Activated B cell treated with CpG ODN at 0.5 μM for 24 hours (primary cell): ENCODE measurements at places on chromosomes 11 and 22.

GRCh38 chr22:25563761-25564319 is 635 bp upstream of the GRK3 start:
- peak; percentile 37 for DNase-seq

DNA sequence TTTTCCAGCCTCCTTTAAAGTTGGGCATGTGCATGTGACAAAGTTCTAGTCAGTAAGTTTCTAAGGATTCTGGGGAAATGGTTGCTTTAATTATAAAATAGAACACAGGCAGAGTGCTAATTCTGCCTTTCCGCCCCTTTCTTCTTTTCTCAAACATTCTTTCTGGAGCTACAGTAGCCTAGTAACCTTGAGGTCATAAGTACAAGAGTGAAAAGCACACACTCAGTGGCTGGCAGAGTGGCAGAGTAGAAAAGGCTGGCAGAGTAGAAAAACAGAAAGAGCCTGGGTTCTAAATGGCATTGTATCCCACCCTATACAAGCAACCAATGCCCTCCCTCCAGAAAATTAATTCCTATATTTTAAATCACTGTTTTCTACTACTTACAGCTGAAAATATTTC is 51.2 kb downstream of the PAK1 start:
- no peak for DNase-seq

GRCh38 chr22:47324435-47324990 is 562.1 kb downstream of the TBC1D22A start:
- DNase-seq: no peak

DNA sequence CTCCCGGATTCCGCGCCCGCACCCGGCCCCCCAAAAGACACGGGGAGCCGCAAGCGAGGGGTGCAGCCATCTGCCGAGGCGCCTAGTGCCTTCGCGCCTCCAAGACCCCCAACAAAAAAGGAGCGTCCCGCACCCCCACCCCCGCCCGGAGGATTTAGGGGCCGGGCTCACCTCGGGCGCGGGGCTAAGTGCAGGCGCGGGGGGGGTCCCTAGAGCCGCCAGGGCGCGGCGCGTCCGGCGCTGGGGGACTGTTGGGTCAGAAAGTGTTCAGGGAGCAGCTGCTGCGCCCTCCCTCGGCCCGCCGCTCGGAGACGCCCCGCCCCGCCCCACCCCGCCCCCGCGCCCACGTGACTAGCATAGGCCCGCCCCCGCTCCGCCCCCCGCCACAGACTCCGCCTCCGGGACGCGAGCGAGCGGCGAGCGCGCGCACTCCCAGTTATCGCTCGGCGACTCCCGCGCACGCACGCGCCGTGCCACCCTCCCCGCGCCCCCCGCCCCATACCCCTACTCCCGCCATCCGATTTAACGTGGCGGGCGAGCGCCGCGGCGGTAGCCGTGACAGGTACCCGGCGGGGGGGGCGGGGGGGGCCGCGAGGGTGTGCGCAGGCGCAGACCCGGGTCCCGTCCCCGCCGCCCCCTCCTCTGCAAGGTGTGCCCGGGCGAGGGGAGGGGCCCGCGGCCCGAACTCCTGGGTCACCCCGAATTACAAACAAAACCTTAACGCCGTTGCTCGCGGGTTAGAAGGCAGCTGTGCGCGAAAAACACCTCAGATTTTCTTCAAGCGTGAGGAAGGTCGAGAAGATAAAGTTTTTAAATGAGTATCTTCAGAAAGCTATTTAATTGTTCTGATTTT is 56.2 kb downstream of the KCNJ4 start:
- peak; percentile 79 for DNase-seq

DNA sequence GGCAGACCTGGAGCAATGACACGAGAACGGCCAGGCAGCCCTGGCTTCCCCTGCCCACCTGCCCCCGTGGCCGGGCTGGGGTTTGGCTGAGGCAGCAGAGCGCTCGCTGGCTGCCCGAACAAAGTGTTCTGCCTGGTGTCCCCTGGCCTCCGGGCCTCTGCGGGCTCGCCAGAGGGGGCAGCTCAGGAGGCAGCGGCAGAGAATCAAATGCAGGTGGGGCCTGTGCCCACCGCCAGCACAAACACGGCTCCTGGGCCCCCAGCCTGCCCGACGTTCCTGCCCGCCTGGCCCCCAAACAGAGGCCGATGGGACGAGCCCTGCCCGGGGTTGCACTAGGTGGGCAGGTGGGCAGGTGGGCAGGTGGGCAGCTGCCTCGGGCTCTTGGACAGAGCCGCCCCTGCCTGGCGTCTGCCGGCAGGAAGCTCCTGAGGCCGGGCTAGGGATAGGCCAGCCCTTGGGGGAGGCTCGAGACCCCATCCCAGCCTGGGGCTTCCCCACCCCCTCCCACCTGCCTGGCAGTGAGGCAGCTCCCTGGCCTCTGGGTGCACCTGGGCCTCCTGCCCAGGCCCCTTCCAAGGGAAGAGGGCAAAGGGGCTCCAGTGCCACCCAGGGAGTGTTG is 46.8 kb downstream of the CDKN1C start:
- DNase-seq: no peak

DNA sequence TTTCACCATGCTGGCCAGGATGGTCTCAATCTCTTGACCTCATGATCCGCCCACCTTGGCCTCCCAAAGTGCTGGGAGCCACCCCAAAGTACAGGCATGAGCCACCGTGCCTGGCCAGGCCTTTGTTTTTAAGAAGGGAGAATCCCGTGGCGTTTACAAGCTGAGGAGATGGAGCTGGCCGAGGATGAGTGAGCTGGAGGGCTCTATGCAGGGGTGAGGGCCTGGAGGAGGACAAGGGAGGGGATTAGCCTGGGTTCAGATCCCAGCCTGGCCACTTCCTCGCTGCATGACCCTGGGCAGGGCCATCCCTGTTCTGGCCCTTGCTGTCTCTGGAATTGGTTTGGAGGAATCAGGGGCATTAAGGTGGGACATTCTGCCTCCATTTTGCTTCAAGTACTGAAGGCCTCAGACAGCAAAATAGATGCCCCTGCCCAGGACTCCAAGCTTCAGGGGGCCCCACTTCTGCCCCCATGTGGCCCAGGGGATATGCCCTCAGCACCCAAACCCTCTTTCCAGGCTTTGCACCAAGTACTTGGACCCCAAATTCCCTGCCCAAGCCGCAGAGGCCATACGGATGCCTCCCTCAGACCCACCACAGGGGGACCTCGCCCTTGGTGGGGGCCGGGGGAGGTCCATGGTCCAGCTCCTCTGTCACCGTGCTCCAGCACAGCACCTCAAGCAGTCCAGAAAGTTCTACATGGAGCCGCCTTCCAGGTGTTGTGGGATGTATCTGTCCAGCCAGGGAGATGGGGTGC is 12.1 kb upstream of the LRP5 start:
- DNase-seq: no peak

GRCh38 chr11:62401356-62401755 is 17.5 kb upstream of the SCGB1A1 start:
- DNase-seq: no peak

GRCh38 chr22:19687561-19688300 is 26.6 kb upstream of the SEPTIN5 start:
- DNase-seq: no peak

GRCh38 chr22:44313385-44314006 is 745 bp upstream of the SHISAL1 start:
- no peak for DNase-seq

- no peak for DNase-seq
These were observed 49.7 kb downstream of the NECTIN1 start for GRCh38 chr11:119679346-119679745.

GRCh38 chr11:34037016-34037415 is 14.5 kb upstream of the CAPRIN1 start:
- DNase-seq: no peak

DNA sequence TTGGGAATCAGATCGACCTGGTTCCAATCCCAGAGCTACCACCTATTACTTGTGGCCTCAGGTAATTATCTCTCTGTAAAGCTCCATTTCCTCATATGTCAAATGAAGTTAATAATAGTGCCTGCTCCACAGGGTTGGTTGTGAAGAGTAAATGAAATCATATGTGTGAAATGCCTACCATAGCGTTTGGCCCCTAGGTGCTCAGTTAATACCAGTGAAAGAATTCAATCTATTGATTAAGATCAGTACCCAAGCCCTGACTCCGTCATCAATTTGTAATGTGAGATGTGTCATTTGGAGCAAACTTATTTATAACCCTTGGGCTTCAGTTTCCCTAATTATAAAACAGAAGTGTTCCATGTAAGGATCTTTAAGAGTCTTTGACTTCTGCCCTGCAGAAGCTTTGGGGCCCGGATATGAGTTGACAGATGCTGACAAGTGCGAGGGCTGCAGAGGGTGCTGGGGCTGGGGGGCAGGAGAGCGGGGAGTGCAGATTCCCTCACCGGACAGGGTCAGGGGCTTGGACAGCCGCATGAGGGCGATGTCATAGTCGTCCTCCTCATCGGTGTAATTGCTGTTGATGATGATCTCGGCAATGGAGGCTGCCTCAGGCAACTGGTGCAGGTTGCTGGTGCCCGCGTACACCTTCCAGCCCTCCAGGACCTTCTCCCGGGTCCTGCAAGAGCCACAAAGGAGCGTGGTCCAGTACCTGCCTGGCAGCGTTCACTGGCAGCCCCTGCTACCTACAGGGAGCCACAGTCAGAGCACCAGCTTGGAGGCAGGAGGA is 20.9 kb downstream of the TMPRSS13 start:
- no peak for DNase-seq

DNA sequence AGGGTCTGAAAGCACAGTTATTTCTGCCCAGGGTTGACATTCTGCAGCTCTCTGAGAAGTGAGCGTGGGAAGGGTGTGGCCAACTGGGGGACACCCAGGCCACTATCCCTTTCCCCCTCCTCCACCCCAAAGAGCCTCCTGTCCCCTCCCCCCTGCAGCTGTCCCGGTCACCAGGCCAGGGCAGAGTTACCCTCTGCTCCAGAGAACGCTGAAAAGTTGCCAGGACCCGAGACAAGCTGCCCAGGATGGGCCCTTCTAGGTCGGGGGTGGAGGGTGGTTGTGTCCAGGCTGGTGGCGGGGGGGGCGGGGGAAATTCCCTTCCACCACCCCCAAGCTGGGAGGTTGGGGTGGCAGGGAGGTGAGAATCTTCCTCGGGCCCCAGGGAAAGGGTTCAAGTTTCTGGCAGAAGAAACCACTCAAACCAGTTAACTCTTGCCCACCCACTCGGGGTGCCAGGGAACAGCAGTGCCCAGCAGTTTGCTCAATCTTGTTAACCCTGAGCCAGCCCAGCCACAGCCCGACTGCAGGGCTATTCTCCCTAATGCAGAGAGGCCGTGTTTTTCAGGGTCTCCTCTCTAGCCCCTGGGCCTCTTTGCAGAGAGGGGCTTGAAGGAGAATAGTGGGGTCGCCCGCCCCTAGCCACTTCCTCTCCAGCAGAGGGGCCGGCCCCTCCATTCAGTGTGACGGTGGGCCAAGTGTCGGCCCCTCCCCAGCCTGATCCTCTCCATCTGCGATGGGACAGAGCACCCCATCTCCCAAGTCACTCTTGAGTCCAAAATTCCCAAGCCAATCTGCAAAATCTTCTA is 697 bp downstream of the LGALS1 start:
- DNase-seq: no peak

- no peak for DNase-seq
These were observed 45.5 kb downstream of the MS4A2 start for GRCh38 chr11:60133917-60134316.

DNA sequence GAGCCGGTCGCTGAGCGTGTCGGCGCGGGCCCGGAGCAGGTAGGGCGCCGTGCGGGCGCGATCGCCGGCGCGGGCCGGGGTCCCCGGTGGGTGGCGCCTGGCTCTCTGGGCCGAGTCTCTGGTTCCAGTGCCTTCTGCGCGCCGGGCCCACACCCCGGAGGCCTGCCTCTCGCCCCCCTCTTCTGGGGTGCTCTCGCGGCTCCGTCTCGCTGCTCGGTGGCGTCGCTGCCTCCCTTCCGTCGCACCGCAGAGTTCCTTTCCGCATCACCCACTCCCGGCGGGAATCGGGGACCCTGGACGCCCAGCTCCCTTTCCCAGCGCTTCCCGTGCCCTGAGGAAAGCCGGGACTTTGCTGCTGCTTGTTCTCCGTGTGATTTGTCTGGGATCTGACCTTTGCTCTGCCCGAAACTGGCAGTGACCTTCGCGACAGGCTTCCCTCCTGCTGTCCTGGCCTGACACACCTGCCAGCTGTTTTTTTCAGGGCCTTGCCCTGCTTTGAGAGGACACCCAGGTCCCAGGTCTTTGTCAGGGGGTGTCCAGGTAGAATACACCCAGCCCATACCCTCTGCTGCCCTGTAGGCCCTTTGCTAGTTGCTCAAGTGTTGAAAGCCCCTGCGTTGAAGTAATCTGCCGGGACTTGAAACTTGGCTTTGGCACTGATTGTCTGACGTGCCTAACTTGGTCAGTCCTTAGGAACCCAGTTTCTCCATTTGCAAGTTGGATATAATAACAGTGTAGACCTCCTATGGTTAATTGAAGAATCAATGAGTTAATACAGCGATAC is 711 bp downstream of the FDX1 start:
- DNase-seq: peak; percentile 30

- DNase-seq: no peak
These were observed 59.0 kb downstream of the PPP2R1B start for GRCh38 chr11:111707039-111707690.

DNA sequence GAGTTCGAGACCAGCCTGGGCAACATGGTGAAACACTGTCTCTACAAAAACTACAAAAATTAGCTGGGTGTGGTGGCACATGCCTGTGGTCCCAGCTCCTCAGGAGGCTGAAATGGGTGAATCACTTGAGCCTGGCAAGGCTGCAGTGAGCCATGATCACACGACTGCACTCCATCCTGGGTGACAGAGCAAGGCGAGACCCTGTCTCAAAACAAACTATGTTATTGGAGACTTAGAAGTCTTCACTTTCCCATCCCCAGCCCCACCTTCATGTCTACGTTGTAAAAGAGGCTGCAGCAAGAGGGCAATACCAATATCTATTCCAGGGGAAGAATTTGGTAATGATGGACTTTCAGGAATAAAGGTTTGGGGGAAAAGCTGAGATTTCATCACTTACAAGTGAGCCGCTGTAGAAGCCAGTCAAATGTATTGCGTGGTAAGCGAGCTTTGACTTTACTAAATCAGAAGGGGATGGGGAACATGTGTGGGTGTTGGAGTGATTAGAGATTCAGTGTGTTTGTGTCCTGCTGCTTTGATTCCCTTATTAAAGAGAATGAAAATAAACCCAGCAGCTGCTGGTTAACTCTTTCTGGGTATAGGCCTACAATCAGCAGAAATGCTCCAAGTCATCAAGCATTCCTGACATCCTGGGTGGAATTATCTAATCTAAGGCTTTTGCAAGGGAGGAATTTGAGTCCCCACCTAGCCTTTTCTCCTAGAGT is 53.7 kb downstream of the UBASH3B start:
- DNase-seq: no peak
